ENCODE measurements at places on chromosomes 11 and 22.

- DNase-seq = no peak
Observed at GRCh38 chr11:13638422-13638821, 30.0 kb upstream of the FAR1 start.

DNA sequence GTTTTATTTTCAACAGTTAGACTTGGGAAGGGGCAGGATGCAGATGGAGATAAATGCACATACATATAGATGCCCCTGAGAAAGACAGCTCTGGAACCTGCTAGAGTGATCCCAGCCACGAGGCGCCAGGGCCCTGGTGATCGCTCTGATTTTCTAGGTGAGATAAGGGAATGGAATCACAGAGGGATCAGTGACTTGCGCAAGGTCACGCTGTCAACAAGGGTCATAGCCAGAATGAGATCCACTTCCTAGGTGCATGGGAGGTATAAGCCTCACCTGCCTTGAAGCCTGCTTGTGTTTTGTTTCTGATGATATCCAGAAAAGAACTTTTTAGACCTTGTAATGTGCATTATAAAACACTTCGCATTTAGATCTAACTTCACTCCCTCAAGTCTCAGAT, 47.5 kb downstream of the ZBTB16 start:
- no peak for DNase-seq

DNA sequence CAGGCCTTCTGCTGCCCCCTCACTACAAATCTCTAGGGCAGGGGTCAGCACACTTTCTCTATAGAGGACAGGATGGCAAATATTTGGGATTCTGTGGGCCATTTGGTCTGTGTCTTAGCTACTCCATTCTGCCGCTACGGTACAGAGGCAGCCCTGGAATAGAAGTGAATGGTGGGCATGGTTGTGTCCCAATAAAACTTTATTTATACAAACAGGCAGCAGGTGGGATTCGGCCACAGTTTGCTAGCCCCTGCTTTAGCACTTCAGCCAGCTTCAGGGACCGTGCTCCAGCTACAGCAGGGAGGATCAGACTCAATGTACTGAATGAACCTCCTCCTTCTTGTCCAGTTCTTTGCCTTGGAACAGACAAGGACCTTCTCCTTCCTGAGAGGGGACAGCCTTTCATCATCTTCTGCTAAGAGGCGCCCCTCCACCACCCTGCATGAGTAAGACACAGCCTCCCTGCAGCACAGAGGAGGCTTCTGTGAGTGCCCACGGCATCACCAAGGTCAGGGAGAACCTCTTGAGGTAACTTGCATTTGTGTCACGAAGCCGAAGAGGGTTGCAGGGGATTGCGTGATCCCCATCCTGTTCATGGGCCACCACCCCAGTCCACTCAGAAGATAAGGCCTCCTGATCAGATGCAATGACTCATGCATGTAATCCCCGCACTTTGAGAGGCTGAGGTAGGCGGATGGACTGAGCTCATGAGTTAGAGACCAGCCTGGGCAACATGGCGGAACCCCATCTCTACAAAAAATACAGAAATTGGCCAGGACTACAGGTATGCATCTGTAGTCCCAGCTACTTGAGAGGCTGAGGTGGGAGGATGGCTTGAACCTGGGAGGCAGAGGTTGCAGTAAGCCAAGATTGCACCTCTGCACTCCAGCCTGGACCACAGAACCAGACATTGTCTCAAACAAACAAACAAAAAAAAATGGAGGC, 4.6 kb downstream of the C11orf24 start:
- no peak for DNase-seq

DNA sequence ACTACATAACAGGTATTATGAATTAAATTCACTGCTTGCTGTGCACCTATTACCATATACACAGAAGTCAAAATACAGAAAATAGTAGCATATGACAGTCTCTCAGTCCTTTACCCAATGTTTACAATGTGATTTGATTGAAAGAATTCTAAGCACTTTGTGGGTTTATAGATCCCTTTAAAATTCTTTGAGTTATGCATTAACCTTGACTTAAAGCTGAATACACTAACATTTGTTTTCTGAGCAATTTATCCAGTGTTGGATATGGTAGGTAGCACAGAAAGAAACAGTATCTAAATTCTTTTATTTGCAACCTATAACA, 230.8 kb upstream of the DDI1 start:
- DNase-seq = no peak

GRCh38 chr22:40270031-40270430, 76.3 kb upstream of the ADSL start:
- no peak for DNase-seq

DNA sequence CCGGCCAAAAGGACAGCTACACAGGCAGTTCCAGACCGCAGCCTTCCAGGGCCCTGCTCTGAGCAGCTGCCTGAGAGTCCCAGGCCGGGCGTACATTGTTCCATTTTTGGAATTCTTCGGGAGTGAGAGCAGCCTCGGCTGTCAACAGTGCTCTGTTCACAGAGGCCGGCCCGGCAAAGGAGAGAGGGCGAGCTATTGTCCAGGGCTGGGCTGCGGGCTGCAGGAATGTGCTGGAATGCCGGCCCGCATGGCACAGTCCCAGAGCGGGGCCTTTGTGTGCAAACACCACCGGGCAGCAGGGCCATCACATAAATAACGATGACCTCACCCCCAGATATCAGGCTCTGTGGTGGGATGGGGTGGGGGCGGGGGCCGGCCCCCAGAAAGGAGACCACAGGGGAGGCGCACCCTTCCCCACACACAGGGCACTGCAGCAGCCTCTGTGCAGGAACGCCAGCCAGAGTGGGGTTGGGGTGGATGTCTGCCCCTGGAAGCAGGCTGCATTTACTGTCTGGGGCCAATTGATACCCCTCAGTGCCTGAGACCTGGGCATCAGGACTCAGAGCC, 15.8 kb downstream of the LINC01488 start:
- no peak for DNase-seq

DNA sequence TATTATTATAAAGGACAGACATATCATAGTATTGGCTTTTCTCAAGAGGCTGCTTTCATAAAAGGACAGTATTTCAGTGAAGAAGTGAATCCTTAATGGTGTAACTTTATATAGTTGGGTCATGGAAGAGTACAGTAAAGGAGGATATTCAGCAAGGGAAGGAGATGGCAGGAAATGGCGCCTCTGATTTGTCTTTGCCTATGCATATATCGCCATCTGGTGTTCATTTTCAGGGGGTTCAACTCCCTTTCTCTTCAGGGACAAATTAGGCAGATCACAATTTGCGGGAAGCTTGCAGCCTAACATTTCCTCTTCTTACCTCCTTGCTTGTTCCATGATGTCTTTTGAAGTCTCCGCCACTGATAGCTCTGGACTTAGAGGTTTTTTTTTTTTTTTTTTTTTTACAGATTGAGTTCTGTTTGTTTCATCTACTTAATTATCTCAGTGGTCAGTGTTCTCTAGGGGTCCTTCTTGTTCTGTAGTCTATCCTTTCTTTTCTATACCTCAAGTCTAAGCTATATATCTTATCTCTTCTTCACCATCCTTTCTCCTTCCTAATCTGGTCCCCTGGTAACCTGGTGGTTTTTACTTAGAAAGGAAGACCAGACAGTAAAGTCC, 21.8 kb upstream of the RRM1 start:
- DNase-seq = no peak

- peak; percentile 73 for DNase-seq
Observed at GRCh38 chr22:19970479-19971275, 29.1 kb upstream of the TXNRD2 start.

- DNase-seq = no peak
Observed at GRCh38 chr11:86199354-86199753, 45.2 kb upstream of the EED start.

DNA sequence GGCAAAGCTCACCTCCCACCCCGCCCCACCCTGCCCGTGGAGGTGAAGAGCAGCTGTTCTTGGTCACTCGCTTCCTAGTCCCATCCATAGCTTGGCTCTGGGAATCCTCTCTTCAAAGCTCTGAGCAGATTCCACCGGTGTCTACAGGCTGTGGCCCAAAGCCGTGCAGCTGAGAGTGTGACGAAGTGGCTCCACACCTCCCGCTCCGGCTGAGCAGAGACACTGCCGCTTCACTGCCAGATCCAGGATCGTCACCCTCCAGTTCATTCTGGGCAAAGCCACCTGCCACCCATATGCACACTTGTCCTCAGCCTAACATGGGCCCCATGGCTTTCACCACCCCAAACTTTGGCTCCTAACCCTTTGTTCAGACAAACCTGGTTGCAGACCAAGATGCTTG, 532.9 kb upstream of the B3GAT1 start:
- no peak for DNase-seq

DNA sequence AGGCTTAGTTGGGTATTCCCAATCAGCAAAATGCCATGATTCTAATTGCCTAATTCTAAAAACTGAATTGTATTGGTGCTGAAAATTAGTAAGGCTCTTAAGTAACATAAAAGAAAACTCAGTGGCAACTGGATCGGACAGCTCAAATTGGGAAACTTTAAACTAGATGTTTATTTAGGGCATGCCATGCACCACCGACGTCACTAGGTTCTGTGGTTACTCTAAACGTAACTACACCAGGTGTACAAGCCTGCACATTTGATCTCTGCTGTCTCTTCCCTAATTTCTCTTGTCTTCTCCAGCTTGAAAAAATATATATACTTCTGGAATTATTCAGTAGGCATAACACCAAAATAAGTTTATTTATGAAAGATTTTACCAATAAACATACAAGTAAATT, 378.2 kb downstream of the DCDC1 start:
- no peak for DNase-seq

DNA sequence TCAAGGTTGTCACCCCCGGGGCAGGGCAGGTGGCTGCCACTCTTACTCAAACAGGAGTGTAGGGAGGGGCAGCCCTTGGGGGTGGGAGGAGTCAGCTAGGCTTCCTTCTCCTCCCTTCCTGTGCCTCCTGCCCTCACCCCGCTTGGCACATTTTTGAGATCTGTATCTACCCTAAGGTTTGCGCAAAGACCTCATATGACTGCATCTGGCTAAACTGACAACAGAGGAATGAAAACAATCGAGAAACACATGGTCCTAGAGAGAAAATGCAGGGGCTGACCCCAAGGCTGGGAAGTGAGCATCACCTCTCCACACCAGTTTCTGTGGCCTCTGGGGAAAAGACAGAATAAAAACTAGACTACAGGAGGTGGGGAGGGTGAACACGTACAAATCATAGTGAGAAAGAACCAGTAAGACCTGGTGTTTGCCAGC, 28.1 kb downstream of the IGSF9B start:
- DNase-seq = no peak

DNA sequence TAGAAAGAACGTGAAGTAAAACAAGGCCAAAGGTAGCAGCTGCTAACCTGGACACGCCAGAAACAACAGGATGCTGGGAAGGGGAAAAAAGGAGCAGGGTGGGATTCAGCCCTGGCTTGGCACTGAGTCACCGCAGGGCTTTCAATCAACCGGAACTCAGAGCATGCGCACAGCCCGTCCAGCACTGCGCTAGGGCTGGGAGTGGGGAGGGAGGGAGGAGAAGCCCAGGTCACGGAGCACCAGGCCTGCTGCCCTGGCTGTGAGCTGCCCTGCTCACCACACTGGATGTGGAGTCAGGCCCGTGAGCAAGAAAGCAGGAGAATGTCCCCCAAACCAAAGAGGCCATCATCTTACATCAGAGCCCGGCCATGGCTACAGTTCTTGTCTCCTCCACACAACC, 51.5 kb downstream of the APOL1 start:
- no peak for DNase-seq

DNA sequence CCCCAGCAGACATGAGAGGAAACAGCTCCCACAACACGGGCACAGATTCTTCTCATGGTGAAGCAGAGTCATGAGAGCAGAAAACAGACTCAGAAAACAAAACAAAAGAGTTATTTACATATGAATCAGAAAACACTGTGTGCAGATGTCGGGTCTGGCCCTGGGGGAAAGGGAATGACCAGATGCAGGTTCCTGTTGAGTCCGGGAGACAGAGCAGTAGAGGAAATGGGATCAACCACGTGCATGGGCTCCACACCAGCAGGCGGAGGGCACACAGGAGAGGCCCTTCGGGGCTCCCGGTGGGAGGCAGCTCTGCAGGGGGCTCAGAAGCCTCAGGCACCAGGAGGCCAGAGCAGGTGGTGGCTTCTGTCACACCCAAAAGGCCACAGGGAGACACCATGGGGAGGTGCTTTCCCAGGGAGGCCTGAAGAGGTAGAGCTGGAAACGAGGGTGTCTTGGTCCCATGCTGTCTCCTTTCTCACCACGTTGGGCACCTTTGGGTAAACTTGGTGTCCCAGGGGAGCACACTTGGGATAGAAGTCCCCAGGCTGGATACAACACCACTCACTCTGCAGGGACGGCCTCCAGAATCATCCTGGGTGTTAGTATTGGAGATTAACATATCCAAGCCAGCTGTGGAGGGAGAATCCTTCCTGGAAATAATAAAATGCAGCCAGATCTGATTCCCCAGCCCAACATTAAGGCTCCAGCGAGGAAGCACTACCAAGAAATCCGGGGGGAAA, 764.7 kb downstream of the BRD1 start:
- no peak for DNase-seq

DNA sequence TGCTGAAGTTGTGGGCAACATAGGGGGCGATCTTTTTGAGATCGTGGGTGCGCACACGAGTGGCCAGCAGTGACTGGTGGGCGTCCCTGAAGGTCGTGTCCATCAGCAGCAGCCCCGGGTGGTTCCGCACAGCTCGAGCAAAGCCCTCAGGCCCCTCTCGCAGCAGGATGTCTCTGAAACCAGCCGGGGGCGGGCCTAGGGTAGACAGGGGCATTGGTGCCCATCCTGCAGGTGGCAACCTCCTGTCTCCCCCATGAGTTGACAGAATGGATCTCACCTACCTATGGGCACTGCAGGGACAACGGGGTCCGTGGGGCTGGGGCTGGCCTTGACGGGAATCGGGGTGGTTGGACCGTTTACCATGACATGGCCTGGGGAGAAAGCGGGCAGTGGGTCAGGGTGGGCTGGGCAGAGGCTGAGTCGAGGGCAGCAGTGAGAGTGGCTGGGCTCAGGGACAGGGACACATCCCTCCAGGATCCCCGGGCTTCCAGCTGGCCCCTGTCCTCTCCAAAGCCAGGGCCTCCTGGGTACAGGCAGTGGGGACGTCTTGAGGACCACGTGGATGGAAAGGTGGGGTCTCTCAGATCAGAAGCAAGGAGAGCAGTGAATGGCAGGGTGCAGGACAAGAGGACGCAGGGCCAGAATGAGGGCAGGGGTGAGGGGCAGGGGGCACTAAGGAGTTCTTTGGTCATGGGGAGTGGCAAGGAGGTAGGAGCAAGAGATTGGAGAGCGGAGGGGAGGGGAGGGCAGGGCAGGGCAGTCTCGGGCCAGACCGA, 4.2 kb upstream of the LRFN4 start:
- no peak for DNase-seq

- DNase-seq = no peak
Observed at GRCh38 chr22:47486569-47487312, 724.3 kb downstream of the TBC1D22A start.

DNA sequence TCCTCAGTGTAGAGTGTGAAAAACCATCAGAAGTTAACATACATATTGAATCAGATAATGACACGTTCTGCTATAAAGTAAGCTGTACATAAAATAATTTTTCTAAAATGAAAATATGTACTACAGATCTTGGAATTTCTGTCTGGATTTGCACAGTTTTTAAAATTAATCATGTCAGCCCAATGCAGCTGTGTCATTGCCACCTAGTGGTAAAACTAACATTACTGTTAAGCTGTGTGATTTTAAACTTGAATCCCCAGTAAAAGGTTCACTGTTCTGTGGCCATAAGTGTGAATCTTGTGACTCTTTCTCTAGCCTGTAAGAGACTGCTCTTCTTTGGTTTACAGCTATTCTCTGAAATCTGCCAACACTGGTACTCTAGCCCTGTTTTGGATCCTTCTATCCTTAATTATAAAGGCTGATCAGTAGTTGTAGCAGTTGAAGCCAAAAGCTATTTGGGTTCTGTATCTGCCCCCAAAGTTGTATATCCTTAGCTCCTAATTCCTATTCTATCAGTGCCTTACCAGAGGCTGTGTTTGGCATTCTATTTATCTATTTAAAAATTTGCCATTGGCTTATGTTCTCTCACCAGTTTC, 4.0 kb downstream of the JRKL start:
- no peak for DNase-seq

Data from activated naive CD4-positive, alpha-beta T cell (primary cell).